CD4-positive, alpha-beta T cell treated with Interleukin-10 for 1 hour (primary cell): ENCODE measurements at places on chromosomes 6 and 20.

GRCh38 chr6:68333442-68333841, 301.6 kb upstream of the ADGRB3 start:
- DNase-seq, result no peak

GRCh38 chr6:51467231-51467952, 620.0 kb downstream of the PKHD1 start:
- DNase-seq, result no peak

- no peak for DNase-seq
These were observed 64.7 kb upstream of the MTHFD1L start for GRCh38 chr6:150800674-150801314.

GRCh38 chr6:129120856-129121638, 238.1 kb downstream of the LAMA2 start:
- DNase-seq, result no peak

DNA sequence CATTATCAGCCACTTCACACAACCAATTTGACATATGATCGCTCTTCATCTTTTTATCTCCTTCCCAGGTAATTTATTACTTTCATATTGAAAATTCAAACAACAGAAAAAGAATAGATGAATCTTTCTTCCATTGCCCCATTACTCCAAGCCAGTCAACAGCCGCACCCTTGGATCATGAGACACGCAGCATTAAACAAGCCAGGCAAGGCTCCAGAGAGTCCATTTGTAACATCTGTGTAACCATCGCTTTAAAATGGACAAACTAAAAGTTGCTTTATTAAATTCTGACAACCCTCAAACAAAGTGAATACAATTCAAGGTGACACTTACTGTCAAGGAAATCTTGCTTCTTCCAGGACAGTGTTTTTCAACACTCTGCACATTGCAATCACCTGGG, 200.3 kb downstream of the EPM2A start:
- no peak for DNase-seq
